Stomach (tissue), 19 donors: ENCODE measurements at places on chromosomes 7 and 10.

GRCh38 chr7:149087376-149087775, 3.1 kb downstream of the ZNF786 start:
- peak; percentile 43 for DNase-seq

DNA sequence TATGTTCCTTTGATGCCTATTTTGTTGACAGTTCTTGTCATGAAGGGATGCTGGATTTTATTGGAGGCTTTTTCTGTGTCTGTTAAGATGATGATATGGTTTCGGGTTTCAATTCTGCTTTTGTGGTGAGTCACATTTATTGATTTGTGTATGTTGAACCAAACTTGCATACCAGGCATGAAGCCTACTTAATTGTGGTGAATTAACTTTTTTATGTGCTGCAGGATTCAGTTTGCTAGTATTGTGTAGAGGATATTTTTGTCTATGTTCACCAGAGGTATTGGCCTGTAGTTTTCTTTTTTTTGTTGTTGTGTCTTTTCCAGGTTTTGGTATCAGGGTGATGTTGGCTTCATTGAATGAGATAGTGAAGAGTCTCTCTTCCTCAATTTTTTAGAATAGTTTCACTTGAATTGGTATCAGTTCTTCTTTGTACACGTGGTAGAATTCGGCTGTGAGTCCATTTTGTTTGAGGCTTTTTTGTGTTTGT, 345.9 kb downstream of the KIF20B start:
- no peak for DNase-seq

- no peak for DNase-seq
Observed at GRCh38 chr7:71135663-71136062, 3.7 kb downstream of the GALNT17 start.

DNA sequence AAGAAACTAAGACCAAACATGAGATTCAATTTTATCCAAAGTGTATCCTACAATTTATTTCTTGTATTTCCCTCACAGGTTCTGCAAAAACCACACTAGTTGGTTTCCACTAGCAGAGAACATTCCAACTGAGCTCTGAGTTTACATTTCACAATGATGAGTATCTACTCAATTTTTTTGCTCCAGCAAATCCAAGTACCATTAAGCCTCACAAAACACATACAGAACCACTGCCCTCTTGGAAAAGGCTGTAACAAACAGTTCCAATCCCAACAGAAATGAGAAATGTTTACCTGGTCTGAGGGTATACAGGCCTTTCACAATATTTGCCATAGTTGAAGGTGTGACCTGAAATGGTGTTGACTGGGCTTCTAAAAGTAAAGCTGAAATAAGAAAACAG, 59.9 kb downstream of the CACUL1 start:
- no peak for DNase-seq
